Mucosa of descending colon (tissue), 3 donors: ENCODE measurements at places on chromosomes 5 and 9. TPM values are rescaled to one million over a fixed set of nuclear protein-coding genes. Genes with fewer than 3 reads are reported as not detected.

Gene NTNG2
- 0.43 TPM for total RNA-seq

Gene PCDHGC5
- 2.6 TPM for total RNA-seq

Gene EGFL7
- total RNA-seq, result 43.4 TPM

Gene PCDHB5
- total RNA-seq, result 0.41 TPM

Gene ARL14EPL
- not detected for total RNA-seq

Gene FKTN
- 15.1 TPM for total RNA-seq

Gene CENPH
- total RNA-seq, result 1.5 TPM

Gene PHF24
- total RNA-seq, result not detected

DNA sequence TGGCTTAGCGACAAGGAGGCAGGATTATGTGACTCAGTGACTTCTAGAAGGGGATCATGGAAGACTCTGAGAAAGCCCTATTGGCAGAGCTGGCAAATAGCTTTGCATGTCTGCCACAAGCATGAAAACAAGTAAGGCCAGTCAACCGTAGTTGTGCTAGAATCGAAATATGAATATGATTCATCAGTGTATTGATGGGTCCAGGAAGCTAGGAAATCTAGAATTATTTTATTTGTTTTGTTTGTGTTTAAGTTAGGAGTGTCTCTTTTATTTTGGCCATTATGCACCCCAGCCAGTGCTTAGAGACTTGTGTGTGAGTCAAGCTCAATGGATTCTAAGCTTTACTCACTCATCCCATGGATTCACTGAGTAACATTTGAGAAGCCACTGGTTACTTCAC is 3.8 kb upstream of the ITGA2 start:
- DNase-seq, result no peak

DNA sequence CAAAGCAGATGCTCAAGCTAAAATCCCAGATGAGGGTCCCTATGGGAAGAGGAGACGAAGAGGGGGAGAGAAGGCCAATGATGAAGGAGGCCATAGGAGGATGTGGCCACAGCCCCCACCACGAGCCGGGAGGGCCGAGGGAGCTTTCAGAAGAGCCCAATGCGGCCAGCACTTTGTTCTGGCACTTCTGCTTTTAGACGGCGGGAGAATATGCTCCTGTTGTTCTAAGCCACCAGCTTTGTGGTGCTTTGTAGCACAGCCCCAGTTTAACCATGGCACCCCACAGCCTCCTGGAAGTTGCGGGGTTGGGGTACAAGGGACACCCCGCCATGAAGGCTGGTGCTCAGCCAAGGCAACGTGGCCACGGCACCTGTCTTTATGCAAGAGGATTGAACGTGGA is 33.4 kb downstream of the LPCAT1 start:
- no peak for DNase-seq

GRCh38 chr9:1591310-1591709 is 423.8 kb upstream of the SMARCA2 start:
- DNase-seq, result no peak

DNA sequence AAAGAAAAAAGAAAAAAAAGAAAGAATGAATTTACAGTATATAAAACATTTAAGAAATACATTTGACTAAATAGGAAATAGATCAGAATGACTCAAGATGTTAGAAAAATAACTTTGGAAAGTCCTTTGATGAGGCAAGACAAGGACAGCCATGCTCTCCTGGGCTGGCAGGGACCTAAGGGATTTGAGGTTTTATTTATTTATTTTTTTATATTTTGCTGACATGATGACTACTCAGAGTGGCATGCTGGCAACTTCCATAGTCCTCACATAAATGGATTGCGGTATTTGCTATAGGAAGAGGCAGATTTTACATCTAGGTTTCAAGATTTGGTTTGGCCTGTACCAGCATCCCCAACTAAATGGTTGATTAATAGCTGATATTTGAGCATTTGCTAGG is 17.7 kb downstream of the SLC28A3 start:
- no peak for DNase-seq

GRCh38 chr5:127019928-127020327 is 10.4 kb downstream of the MARCHF3 start:
- DNase-seq, result no peak

DNA sequence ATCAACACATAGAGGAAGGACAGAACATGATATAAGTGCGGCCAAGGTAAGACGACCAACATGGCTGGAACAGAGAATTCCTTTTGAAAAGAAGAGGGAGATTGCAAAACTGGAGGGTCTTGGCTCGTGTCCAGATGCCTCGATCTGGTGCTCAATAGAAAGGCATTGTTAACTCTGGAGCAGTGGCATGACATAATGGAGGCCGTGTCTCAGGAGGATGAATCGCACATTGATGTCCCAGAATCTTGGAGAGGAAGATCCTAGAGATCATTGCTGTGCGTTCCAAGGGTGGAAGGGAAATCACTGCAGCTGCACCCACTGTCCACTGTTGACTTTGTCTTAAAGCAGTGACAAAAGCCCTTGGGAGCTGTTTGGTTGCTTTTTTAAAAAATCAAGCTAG is 30.9 kb downstream of the GRAMD2B start:
- no peak for DNase-seq

DNA sequence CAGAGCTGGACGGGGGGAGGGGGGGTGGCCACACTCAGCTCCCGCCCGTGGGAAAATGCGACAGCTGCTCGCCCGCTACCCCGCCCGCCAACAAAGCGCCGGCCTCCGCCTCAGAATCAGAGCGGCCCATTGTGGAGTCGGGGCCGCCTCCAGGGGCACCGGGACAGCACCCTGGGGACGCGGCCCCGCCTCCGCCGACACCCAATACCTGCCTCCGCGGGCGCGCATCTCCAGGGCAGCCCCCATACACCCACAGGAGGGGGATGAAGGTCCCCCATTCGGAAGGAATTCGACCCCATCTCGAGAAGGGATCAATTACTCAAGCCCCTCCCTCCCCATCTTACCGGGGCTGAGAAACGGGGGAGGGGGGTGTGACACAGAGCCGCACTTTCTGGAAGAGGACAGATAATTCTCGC is 1.3 kb downstream of the NOTCH1 start:
- peak; percentile 77 for DNase-seq

GRCh38 chr5:82942083-82942881 is 134.9 kb downstream of the TMEM167A start:
- no peak for DNase-seq

GRCh38 chr5:105740242-105740641 is 1930.5 kb downstream of the EFNA5 start:
- DNase-seq, result no peak

GRCh38 chr9:77756449-77756848 is 108.3 kb upstream of the GNA14 start:
- no peak for DNase-seq
